ENCODE measurements at places on chromosomes 2 and 18. TPM values are rescaled to one million over a fixed set of nuclear protein-coding genes. Genes with fewer than 3 reads are reported as not detected.
A peak's percentile ranks its signal among the peaks of the same experiment; 100 is the strongest.

GRCh38 chr2:190425221-190425866 lies 17.2 kb downstream of the MFSD6 start:
- H3K36me3 ChIP-seq = peaks cover 3% of the 10 kb centered on the region
- no peak overlapping the region for H3K27ac ChIP-seq
- peaks cover 15% of the 10 kb centered on the region for H3K27me3 ChIP-seq
- H3K4me1 ChIP-seq = no peaks in the 10 kb centered on the region

GRCh38 chr18:45774065-45774521 lies 50.1 kb downstream of the SLC14A1 start:
- H3K4me1 ChIP-seq = no peaks in the 10 kb centered on the region
- no peak for DNase-seq
- no peak overlapping the region for H3K27ac ChIP-seq
- H3K27me3 ChIP-seq = peaks cover 31% of the 10 kb centered on the region

GRCh38 chr2:105078906-105079495 lies 41.1 kb downstream of the MRPS9 start:
- no peak for DNase-seq
- no peak overlapping the region for H3K27ac ChIP-seq
- no peaks in the 10 kb centered on the region for H3K27me3 ChIP-seq
- H3K4me3 ChIP-seq = no peak overlapping the region
- H3K36me3 ChIP-seq = peaks cover 7% of the 10 kb centered on the region

- H3K36me3 ChIP-seq = no peaks in the 10 kb centered on the region
- H3K4me3 ChIP-seq = no peak overlapping the region
- H3K27ac ChIP-seq = no peak overlapping the region
- H3K27me3 ChIP-seq = no peaks in the 10 kb centered on the region
These were observed 32.7 kb upstream of the HPCAL1 start for GRCh38 chr2:10269711-10270610.

DNA sequence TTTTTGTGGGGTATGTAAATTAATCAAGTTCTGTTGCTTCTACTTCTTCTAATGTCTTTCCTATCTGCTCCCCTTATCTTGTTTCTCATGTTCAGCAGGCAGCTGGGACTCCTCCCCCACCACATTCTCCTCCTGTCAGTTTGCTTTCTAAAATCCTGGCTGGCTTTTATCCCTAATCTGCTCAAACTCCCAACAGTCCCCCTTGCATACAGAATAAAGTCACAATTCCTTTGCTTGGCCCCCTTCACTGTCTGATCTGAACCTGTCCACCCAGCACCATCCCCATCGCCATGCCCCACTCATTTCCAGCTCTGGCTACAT lies 2.2 kb downstream of the CFAP221 start:
- peak overlapping the region; percentile 65 for H3K4me3 ChIP-seq
- H3K36me3 ChIP-seq = no peaks in the 10 kb centered on the region
- H3K4me1 ChIP-seq = peaks cover 34% of the 10 kb centered on the region
- no peak overlapping the region for H3K27ac ChIP-seq
- H3K27me3 ChIP-seq = peaks cover 11% of the 10 kb centered on the region

- no peak for DNase-seq
- peaks cover 9% of the 10 kb centered on the region for H3K27me3 ChIP-seq
- H3K27ac ChIP-seq = no peak overlapping the region
- no peaks in the 10 kb centered on the region for H3K4me1 ChIP-seq
These were observed 65.3 kb downstream of the CYBRD1 start for GRCh38 chr2:171587567-171587966.

DNA sequence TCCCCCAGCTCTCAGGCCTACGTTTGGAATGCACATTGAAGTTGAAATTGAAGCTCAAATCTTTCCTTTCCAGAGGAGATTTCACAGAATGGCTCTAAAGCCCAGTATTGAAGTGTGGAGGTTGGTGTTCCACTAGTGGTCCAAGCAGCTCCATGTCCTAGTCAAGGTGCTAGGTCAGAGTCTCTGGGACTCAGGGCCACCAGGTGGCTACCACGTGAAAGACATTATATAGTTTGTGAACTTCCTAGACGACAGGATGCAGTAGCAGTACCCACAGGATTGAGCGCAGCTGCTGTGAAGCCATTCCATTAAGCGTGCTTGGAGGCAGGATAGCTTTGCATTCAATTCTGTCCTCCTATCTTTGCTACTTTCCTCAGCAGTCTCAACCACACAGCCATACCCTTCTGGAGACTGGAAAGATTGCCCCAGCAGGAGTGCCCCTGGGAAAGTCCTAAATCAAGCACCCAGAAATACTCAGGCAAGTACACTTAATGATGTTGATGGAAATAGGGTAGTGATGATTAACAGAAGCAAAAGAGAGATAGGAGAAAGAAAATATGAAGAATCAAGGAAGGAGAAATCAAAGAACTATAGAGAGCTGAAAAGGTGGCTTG lies 4.7 kb upstream of the TGFA start:
- peaks cover 37% of the 10 kb centered on the region for H3K4me1 ChIP-seq
- peaks cover 33% of the 10 kb centered on the region for H3K27me3 ChIP-seq
- DNase-seq = no peak
- H3K27ac ChIP-seq = no peak overlapping the region

Gene POTEJ
- total RNA-seq = not detected

Gene NOL4
- 0.63 TPM for total RNA-seq

Gene RAMP1
- total RNA-seq = 0.91 TPM

Gene OTX1
- 12.4 TPM for total RNA-seq

Gene STAT4
- total RNA-seq = 1.0 TPM

Gene AKAIN1
- total RNA-seq = not detected

Gene SP100
- not detected for total RNA-seq
